ENCODE measurements at places on chromosomes 7 and 10.

GRCh38 chr10:63133056-63133820 is at the start of gene NRBF2:
TSS of gene NRBF2 (plus strand) at chr10:63133328. CDS start at chr10:63133471, 143 bp downstream.
- DNase-seq, result peak; percentile 100

- DNase-seq, result peak; percentile 48
These were observed 1.2 kb upstream of the SMARCD3 start for GRCh38 chr7:151249732-151250072.

GRCh38 chr7:3371601-3372000 is 70.5 kb downstream of the SDK1 start:
- peak; percentile 33 for DNase-seq

GRCh38 chr7:106781828-106782544 is 83.1 kb upstream of the PIK3CG start:
- no peak for DNase-seq

- DNase-seq, result no peak
These were observed 32.5 kb downstream of the MAP3K8 start for GRCh38 chr10:30466445-30466844.

GRCh38 chr10:79610601-79611191 is at the start of gene SFTPA1:
TSS of gene SFTPA1 (plus strand) at chr10:79610939. CDS start at chr10:79611826, 887 bp downstream.
- no peak for DNase-seq

- DNase-seq, result no peak
These were observed 116.3 kb downstream of the EXOC4 start for GRCh38 chr7:133369130-133369529.

DNA sequence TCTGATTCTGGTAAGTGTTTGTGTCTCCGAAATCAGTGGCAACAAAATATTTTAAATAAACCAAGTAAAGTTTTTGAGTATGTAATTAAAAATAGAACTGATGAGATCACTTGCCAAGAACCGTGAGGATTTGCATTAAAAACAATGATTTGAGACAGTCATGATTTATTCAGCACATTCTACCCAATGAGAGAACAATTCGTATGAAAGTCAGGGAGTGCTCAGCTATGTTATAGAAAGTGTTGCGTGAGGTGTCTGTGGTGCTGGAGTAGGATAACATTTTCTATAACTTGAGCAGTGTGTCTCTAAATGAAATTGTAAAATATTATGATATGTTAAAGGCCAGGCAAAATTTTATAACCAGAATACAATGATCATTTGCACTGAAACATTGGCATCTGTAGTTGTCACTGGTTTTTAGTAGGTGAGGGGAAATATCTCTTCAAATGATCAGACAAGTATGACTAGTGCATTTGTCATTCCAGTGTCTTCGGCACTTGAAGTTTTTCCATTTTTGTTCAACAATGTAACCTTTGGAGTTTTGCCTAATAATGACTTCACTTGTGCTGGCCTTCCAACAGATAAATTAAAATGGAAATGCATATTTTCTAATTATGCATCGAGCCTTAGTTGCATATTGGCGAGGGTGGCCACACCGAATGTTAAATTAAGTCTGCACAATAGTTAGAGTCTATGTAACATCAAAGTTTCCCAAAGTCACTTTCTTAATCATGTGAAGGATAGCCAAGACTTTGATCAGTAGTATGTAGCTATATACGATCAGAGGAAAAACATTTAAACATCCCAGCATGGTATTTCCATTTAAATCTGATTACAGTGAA is 335.9 kb downstream of the GFRA1 start:
- DNase-seq, result peak; percentile 79

GRCh38 chr7:155998328-155998691 is 186.0 kb upstream of the SHH start:
- DNase-seq, result no peak

DNA sequence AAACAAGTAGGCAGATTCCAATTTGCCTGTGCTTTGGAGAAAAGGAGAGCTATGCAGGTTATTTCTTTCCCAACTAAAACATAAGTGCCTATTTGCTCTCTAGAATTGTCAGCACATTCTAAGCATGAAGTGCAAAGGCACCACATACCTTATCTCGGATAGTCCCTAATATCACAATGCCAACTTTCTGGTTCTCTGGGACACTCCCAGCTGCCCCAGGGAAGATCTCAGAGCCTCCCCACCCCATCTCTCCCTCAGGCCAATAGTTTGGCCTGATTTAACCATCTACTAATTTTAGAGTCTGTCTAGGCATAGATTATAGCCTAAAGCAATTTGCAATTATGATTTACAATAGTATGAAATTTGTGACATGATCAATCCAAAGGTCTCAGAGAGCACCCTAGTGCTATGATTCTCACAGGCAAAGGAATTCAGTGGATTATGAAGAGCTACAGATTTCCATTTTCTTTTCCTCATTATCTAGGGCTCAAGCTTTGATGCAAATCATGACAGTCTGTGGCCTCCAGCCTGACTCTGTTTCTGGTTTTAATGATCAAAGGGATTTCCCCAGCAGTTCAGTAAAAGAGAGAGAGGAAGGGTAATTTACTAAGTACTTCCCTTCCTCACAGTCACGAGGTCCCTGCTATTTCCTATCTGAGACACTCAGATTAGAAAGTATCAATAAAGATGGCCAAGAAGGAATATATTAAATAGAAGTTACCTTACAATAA is 29.0 kb upstream of the IL6 start:
- no peak for DNase-seq

DNA sequence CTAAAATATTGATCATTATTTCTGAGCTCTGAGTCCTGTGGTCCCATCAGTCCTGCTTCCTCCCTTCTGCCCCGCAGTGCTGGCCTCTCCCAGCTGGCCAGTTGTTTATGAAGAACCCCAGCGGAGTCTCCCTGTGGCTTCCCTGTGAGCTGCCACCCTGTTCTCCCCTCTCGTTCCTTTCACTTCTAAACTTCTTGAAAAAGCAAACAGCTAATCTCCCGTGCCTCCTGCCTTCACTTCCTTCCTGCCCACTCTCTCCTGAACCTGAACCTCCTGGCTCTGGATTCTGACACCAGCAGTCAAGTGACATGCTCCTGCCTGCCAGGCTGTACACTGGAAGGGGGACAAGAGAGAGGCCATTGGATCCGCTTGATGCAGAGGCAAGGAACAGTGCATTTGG is 63.7 kb upstream of the ZPBP start:
- no peak for DNase-seq

- DNase-seq, result no peak
These were observed 81.4 kb upstream of the GJD4 start for GRCh38 chr10:35523670-35524225.

GRCh38 chr10:575402-576129 is 113.9 kb downstream of the DIP2C start:
- DNase-seq, result no peak

DNA sequence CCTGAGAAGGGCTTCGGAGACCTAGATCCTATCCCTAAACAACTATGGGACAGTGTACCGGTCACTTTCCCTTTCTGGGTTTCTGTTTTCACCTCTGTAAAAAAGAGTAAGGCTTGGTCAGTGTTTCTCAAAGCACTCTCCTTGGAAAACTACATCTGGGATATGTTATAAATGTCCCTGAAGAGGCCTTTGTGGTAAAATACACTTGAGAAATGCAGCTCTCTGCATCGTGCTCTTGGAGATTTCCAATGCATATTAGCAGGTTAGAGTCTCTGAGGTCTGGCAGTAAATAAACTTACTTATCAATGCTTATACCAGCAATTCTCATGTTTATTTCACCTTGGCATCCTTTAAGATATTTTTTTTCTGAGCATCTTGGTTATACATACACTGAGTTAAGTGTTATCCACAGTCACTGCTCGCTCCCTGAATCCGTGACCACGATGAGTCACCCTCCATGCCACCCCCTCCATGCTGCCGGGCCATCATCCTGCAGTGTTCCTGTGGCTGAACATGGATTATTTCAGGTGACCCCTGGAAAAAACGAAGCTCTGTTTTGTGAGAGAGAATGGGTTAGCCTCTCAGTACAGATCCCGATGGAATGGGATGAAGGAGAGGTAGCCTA is 3.3 kb upstream of the TBXAS1 start:
- DNase-seq, result peak; percentile 47

- DNase-seq, result no peak
These were observed 14.0 kb upstream of the PCGF5 start for GRCh38 chr10:91206427-91206826.

GRCh38 chr7:69510114-69510513 is 88.2 kb upstream of the AUTS2 start:
- no peak for DNase-seq

DNA sequence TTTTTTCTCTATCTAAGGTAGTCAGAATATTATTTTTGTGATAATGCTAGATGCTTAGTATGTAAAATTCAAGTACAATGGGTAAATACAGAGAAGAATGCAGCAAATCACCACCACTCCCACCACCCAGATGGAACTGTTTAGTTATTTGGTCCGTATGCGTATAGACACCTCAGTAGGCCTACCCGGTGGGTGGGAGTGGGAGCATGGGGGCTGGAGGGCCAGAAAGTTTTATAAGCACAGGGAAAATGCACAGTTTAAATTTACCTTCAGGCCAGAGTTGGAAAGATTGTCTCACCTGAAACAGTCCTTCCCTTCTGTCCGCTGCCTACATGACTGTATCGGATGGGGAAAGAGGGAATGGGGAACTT is 15.5 kb downstream of the CHST3 start:
- no peak for DNase-seq

DNA sequence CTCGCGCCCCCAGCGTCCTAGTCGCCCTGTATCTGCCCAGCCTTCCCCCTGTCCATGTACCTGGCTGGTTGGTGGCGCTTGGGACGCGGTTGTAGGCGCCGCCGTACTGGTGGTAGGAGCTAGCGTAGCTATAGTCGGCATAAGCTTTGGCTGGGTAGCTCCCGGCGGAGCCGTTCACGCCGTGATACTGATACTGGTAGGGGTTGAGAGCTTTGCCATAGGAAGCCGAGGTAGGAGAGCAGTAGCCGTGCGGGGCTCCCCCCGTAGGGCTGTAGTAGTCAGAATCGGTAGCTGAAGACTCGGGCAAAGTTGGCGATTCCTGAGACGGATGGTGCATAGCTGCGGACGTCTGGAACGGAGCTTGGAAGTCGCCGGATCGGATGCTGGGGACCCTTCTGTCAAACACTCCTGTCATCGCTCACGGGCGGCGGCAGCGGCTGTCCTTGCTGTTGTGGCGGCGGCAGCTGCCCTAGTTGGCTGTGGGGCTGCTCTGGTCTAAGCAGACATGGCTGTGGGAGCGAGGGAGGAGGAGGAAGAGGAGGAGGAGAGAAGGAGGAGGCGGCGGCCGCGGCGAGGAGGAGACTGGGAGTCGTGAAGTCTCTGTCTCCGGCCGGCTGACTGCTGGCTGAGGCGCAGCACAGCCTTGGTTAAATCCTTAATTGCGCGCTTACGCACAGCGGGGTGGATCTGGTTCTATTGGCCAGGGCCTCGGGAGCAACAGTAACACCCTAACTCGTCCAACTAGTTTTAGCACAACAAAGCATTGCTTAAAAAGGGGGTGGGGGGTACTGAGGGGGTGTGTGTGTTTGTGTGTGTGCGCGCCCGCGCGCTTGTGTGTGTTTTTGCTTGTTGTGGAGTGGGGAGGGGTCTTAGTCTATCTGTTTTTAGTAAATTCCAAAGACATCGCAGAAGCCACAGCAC is at the start of gene DLX5:
TSS of gene DLX5 (minus strand) at position 623 of the 921 bp plus-strand sequence. CDS start at position 415, 208 bp downstream.
- DNase-seq, result no peak

- DNase-seq, result no peak
These were observed 220.5 kb downstream of the ELFN1 start for GRCh38 chr7:1890289-1891235.

Measured in A172 (cell line).